AG04450 (cell line): ENCODE measurements at places on chromosomes 7 and 10.

GRCh38 chr7:100407285-100408180 lies 21.0 kb downstream of the ZCWPW1 start:
- peak; percentile 41 for DNase-seq

- DNase-seq = no peak
These were observed 8.4 kb downstream of the PLXDC2 start for GRCh38 chr10:19824381-19825342.

DNA sequence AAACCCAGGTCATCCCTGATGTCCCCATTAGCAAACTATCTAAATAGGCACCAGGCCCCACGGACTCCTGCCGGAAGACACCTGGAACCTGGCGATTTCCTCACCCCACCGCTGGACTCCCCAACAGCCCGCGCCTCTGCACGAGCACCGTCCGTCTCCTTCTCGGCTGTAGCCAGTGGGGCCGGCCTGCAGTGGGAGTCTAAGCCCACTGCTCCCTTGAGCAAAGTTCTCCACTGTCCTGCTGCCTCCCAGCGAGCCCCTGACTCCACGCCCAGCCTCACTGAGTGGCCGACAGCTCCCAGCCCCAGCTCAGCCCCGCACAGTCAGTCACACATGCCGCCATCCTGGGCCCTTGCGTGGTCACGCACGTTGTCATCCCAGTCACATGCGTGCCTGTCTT lies 211.3 kb upstream of the PPP2R2D start:
- DNase-seq = no peak

- peak; percentile 7 for DNase-seq
These were observed 87.1 kb downstream of the HECW1 start for GRCh38 chr7:43199371-43200160.
